GM10248 (cell line): ENCODE measurements at places on chromosomes 6 and 20.

DNA sequence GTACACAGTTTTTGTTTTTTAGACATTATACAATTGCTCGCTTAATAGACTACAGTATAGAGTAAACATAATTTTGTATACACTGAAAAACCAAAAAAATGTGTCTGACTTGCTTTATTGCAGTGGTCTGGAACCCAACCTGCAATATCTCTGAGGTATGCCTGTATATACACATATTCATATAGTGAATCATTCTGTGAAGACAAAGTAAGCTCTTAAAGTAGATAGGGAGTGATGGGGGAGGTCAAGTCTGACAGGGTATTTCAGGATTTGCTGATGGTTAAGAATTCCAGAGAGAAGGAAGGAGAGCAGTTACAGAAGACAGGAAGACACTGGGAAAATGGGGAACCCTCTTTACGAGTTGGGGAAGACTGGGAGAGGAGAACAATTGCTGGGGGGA, 417.9 kb downstream of the CD109 start:
- no peak for DNase-seq

- DNase-seq = no peak
Observed at GRCh38 chr6:159180001-159180400, 10.8 kb downstream of the FNDC1 start.

DNA sequence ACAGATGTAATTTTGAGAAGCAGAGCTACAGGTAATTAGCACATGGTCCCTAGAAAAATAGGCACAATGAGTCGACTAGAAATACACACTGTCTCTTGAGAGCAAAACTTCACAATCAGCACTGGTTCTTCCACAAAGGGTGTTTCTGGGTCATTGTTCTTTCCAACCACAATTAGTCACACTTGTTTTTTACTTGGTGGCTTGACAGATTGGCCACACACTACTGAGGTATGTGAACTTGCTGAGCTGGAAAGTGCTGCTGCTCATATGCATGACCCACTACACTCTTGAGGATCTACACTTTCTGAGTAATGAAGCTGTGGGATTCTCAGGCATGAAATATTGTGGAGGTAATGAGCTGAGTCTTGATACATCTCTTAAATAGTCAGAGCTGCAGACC, 347.7 kb downstream of the BCKDHB start:
- no peak for DNase-seq

DNA sequence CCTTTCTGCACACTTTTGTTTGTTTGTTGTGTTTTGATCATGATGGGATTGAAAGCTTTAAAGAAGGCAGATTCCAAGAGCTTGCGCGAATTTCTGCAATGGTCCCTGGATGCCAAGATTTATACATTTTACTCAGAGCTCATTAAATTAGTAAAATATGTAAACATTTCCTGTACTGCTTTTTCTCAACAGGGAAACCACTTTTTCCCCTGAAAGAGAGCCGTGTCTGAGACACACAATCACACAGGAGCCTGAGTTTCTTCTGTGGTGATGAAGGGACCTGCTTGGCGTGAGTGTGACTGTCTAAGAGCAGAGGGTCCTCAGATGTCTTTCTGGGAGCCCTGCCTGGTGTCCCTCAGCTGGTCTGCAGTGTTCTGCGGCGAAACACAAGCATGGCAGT, 12.1 kb upstream of the TAGAP start:
- DNase-seq = no peak

DNA sequence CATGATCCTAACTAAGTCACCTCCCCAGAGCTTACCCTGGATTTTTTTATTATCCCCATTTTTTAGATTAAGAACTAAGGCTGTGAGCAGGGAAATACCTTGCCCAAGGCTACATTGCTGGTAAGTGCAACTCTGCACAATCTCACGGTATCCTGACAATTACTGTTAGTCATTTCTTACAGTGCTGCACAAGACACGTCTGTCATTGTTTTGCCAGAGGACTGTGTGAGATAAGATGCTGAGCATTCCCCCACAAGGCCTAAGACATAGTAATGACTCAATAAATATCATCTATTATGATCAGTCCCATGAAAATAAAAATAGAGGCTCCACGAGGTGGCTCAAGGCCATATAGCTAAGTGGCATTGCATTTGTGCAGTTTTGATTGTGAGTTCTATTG, 21.0 kb downstream of the PFDN4 start:
- no peak for DNase-seq

DNA sequence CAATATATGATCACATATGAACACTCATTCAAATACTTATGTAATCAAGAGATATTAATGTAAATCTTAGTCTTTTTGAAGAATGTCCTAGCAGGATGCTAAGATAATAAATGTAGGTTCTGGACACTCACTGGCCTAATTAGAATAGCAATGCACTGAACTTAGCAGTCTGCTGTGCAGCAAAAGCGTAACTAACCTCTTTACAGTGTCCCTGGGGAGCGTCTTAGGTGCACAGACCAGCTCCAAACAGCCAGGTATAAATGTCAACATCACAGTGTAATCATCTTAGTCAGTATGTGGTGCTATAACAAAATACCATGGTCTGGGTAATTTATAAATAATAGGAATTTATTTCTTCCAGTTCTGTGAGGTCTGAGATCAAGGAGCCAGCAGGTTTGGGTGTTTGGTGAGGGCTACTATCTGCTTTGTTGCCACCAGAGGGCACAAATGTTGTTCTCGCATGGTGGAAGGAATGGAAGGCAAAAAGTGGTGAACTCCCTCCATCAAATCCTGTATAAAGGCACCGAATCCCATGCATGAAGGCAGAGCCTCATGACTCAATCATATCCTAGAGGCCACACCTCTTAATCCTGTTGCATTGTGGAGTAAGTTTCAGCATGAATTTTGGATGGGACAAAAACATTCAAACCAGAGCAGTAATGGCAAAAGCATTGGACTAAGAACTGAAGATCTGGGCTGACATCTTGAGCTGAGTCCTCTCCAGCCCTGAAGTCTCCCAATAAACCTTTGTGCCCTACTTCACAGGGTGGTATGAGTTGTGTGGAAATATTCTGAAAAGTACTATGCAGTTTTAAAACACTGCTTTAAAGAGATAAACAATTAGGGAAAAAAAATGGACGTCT, 41.8 kb upstream of the FOXO3 start:
- DNase-seq = no peak

- DNase-seq = no peak
Observed at GRCh38 chr20:40965671-40966070, 63.0 kb upstream of the TOP1 start.

GRCh38 chr6:4662886-4663285, 113.3 kb upstream of the CDYL start:
- DNase-seq = no peak
